ENCODE measurements at places on chromosomes 12 and 14.
A peak's percentile ranks its signal among the peaks of the same experiment; 100 is the strongest.

GRCh38 chr14:57835766-57836165 lies 30.1 kb downstream of the SLC35F4 start:
- H3K27ac ChIP-seq: no peak overlapping the region
- no peak for DNase-seq
- no peak overlapping the region for H3K4me3 ChIP-seq
- no peaks in the 10 kb centered on the region for H3K36me3 ChIP-seq
- no peaks in the 10 kb centered on the region for H3K27me3 ChIP-seq

- DNase-seq: no peak
- no peaks in the 10 kb centered on the region for H3K36me3 ChIP-seq
- H3K4me1 ChIP-seq: no peaks in the 10 kb centered on the region
These were observed 184.2 kb upstream of the LHX5 start for GRCh38 chr12:113655919-113656318.

DNA sequence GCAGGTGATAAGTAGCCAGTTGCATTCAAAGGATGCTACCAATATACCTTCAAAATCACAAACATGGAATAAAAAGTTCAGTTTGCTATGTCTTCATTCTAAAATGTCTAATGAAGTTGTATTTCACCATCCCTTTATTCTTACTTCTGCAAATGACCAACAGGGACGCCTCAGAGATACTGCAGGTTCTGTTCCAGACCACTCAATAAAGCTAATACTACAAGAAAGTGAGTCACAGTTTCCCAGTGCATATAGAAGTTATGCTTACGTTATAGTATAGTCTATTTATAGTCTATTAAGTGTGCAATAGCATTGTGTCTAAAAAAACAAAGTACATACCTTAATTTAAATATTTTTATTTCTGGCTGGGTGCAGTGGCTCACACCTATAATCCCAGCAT lies 29.3 kb upstream of the EIF5 start:
- no peaks in the 10 kb centered on the region for H3K27me3 ChIP-seq
- H3K4me1 ChIP-seq: no peaks in the 10 kb centered on the region
- H3K36me3 ChIP-seq: no peaks in the 10 kb centered on the region
- no peak for DNase-seq
- H3K4me3 ChIP-seq: no peak overlapping the region
- no peak overlapping the region for H3K27ac ChIP-seq

- no peaks in the 10 kb centered on the region for H3K36me3 ChIP-seq
- no peak for DNase-seq
- H3K27ac ChIP-seq: no peak overlapping the region
- H3K4me3 ChIP-seq: no peak overlapping the region
- no peaks in the 10 kb centered on the region for H3K27me3 ChIP-seq
These were observed 110.3 kb downstream of the NELL2 start for GRCh38 chr12:44765796-44766195.

- DNase-seq: no peak
- H3K4me3 ChIP-seq: no peak overlapping the region
- no peaks in the 10 kb centered on the region for H3K27me3 ChIP-seq
- no peak overlapping the region for H3K27ac ChIP-seq
- H3K4me1 ChIP-seq: peaks cover 8% of the 10 kb centered on the region
These were observed 188.0 kb upstream of the SLC16A7 start for GRCh38 chr12:59407799-59408198.

GRCh38 chr12:30858471-30858870 lies 68.1 kb upstream of the TSPAN11 start:
- no peak overlapping the region for H3K4me3 ChIP-seq
- no peak overlapping the region for H3K27ac ChIP-seq

- peaks cover 34% of the 10 kb centered on the region for H3K4me1 ChIP-seq
- peaks cover 22% of the 10 kb centered on the region for H3K36me3 ChIP-seq
- H3K27ac ChIP-seq: peak overlapping the region; percentile 73
These were observed 12.4 kb downstream of the COPZ1 start for GRCh38 chr12:54337280-54337842.

GRCh38 chr12:48954841-48955501 lies 2.3 kb downstream of the ARF3 start:
- peaks cover 30% of the 10 kb centered on the region for H3K4me1 ChIP-seq
- no peaks in the 10 kb centered on the region for H3K27me3 ChIP-seq
- no peak overlapping the region for H3K27ac ChIP-seq
- peaks cover 6% of the 10 kb centered on the region for H3K36me3 ChIP-seq

DNA sequence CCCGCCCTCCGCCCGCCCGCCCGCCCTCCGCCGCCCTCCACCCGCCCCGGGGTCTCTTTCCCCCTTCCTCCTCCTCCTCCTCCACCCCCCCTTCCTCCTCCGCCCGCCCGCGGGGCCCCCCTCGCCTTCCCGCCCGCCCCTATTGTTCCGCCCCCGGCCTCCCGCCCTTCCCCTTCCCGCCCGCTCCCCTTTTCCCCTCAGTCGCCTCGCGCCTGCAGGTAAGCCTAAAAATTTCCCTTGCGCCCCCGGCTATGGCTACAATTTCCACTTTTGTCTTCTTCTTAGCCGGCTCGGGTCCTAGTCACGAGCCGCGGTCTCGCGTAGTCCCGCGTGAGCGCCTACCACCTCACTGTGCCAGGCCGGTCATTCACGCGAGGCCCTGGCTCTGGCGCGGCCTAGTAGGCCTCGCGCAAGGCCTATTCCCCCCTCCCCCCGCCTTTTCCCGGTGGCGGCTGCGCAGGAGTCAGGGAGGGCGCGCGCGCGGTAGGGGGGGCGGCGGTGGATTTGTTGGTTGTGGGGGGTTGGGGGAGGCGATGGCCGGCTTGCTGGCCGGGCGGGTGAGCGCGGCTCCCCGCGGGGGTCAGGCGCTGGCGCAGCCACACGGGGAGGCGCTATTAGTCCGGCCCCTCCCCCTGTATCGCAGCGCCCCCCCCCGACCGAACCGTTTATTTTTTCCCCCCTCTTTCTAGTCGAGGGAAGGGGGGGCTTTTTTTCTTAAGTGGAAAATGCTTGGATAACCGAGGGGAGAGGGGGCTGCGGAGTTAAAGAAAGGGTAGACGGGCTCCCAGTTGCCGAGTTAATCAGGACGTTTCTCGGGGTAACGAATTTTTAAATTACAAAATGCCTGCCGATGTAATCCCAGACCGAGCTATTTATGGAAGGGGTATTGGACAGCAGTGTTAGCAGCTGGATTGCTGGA lies 516 bp downstream of the PCBP2 start:
- H3K36me3 ChIP-seq: peaks cover 23% of the 10 kb centered on the region
- H3K27me3 ChIP-seq: no peaks in the 10 kb centered on the region
- H3K4me3 ChIP-seq: peak overlapping the region; percentile 77
- peak; percentile 82 for DNase-seq
- no peaks in the 10 kb centered on the region for H3K4me1 ChIP-seq

GRCh38 chr12:121132601-121133481 lies at the start of gene P2RX7:
P2RX7 (plus strand) TSS chr12:121132876; CDS start chr12:121132971, 95 bp downstream.
- H3K27me3 ChIP-seq: no peaks in the 10 kb centered on the region
- H3K36me3 ChIP-seq: peaks cover 4% of the 10 kb centered on the region
- peaks cover 62% of the 10 kb centered on the region for H3K4me1 ChIP-seq

- no peaks in the 10 kb centered on the region for H3K27me3 ChIP-seq
- no peak overlapping the region for H3K4me3 ChIP-seq
- no peak overlapping the region for H3K27ac ChIP-seq
- H3K36me3 ChIP-seq: peaks cover 40% of the 10 kb centered on the region
- peaks cover 21% of the 10 kb centered on the region for H3K4me1 ChIP-seq
- no peak for DNase-seq
These were observed 24.5 kb downstream of the PRKAB1 start for GRCh38 chr12:119692410-119692809.

DNA sequence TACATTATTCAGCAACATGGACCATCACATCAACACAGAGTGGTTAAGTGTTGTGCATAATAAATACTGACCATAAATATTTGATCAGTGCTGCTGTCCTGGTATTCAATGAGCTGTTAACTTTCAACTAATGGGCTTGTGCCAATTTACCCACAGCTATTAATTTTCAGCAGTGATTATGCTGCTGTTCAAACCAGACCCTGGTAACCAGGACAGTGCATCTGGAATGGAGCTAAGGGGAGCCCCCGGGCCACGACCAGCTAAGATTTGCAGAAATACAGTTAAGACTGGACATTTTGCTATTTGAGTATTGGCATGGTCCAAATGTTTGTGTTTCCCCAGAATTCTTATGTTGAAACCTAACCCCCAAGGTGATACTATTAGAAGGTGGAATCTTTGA lies 180.4 kb upstream of the GZMB start:
- H3K27ac ChIP-seq: no peak overlapping the region
- H3K27me3 ChIP-seq: no peaks in the 10 kb centered on the region
- no peaks in the 10 kb centered on the region for H3K36me3 ChIP-seq
- no peak for DNase-seq
- no peaks in the 10 kb centered on the region for H3K4me1 ChIP-seq
- no peak overlapping the region for H3K4me3 ChIP-seq

DNA sequence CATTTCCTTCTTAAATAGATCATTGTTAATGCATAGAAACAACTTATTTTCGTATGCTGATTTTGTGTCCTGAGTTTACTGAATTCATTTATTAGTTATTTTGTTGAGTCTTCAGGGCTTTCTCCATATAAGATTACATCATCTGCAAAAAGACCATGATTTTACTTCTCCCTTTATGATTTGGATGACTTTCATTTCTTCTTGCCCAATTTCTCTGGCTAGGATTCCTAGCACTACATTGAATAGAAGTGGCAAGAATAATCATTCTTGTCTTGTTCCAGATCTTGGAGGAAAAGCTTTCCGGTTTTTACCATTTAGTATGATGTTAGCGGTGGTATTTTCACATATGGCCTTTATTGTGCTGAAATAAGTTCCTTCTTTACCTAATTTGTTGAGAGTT lies 303.0 kb upstream of the RTL1 start:
- no peak for DNase-seq
- no peaks in the 10 kb centered on the region for H3K4me1 ChIP-seq
- H3K27me3 ChIP-seq: no peaks in the 10 kb centered on the region
- H3K4me3 ChIP-seq: no peak overlapping the region
- no peaks in the 10 kb centered on the region for H3K36me3 ChIP-seq

- no peaks in the 10 kb centered on the region for H3K27me3 ChIP-seq
- no peaks in the 10 kb centered on the region for H3K36me3 ChIP-seq
- no peak overlapping the region for H3K4me3 ChIP-seq
- no peak overlapping the region for H3K27ac ChIP-seq
- DNase-seq: no peak
These were observed 54.2 kb upstream of the BCL2L14 start for GRCh38 chr12:12016284-12017100.

DNA sequence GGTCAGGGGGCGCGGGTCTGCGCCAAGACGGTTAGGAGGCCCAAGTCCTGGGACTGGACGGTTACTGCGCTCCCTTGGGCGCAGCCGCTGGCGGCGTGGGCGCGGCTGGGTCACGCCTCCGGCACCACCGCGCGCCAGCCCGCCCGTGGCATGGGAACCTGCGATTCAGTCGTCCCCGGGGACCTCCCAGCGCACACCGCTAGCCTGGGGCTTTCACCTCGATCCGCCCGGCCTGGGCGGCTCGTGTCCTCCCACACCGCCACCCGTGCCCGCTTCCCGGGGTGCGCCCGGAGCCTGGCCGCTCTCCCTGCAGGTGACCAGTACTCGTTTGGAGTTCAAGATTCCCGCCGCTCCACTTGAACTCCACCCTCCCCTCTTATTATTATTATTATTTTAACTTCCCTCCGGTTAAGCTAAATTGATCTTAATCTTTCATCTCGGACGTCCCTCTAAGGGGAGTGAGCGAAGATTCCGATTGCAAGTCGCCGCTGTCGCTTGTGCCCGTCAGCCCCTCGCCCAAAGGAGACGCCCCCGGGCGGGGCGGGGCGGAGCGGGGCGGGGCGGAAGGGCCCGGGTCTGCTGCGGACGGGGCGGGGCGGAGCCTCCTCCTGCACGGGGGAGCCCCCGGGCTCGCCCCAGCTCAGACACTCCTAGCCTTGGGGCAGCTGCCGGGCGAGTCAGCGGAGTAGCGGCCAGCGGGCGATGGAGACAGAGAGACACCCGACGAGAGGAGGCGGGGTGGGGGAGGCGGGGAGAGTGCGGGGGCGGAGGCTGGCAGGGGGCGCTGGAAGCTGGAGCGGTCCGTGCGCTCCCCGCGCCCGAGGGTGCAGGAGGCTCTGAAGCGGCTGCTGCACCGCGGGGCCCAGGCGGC lies at the start of gene KCNMB4:
KCNMB4 (plus strand) TSS at position 643 of the 871 bp plus-strand sequence. CDS start 445 bp downstream, outside the sequence.
- H3K36me3 ChIP-seq: no peaks in the 10 kb centered on the region
- H3K4me1 ChIP-seq: peaks cover 9% of the 10 kb centered on the region
- DNase-seq: peak; percentile 28
- no peaks in the 10 kb centered on the region for H3K27me3 ChIP-seq

DNA sequence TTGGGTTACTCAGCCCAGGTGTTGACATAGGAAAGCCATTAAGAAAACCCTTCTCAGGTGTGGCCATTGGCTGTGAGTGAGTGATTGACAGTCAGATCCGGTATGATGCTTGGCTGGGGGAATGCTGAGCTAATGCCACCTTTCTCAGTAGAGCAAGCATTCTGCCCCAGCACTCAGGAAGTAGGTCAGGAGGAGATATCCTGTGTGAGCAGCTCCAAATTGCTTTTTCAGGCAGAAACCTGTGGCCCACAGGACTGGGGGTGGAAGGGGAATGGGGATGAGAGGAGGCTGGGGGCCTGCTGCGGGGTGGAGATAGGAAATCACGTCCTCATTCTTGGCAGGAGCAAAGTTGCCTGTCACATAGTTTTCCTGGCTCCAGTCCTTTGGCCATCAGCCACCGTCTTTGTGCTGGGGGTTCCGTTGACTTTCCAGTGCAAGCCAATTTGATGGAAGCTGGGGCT lies 55.7 kb downstream of the NINJ2 start:
- DNase-seq: no peak
- no peaks in the 10 kb centered on the region for H3K27me3 ChIP-seq
- H3K4me1 ChIP-seq: peaks cover 6% of the 10 kb centered on the region
- H3K36me3 ChIP-seq: no peaks in the 10 kb centered on the region

DNA sequence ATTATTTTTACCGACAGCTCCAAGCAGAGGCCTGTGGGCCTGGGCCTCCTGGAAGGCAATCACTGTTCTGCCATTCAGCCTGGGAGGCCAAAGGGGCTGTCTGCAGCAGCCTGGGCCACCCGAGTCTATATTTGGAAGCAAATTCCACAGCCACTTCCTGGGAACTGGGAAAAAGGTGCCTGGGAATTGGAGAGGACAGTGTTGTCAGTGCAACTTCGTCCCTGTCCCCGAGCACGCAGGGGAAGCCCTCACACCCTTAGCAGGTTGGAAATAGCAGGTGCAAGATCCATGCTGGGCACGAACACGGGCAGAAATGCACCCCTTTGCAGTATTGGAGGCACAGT lies 9.6 kb upstream of the TBX5 start:
- H3K27me3 ChIP-seq: peaks cover 73% of the 10 kb centered on the region
- no peaks in the 10 kb centered on the region for H3K4me1 ChIP-seq
- H3K36me3 ChIP-seq: no peaks in the 10 kb centered on the region

DNA sequence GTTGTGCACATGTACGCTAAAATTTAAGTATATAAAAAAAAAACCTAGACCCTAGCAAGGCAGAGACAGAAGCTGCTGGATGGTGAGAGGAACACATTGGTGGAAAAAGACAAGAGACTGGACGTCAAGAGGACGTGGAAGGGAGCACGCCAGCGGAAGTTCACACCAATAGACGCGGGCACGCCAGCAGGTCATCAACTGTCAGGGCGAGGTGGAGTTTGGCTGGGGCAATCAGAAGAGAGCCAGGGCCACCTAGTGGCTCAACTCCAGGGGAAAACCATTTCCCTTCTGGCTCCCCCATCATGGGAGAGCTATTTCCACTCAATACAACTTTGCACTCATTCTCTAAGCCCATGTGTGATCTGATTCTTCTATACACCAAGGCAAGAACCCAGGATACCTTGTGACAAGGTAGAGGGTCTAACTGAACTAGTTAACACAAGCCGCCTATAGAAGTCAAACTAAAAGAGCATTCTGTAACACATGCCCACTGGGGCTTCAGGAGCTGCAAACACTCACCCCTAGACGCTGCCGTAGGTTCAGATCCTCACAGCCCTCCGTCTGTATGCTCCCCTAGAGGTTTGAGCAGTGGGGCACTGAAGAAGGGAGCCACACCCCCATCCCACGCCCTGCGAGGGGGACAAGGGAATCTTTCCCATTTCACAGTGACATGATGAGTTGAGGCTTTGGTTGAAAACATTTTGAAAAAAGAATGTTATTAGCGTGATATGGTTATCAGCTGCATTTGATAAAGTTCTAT lies 702.7 kb downstream of the TMTC2 start:
- H3K27me3 ChIP-seq: no peaks in the 10 kb centered on the region
- no peaks in the 10 kb centered on the region for H3K36me3 ChIP-seq
- H3K4me1 ChIP-seq: no peaks in the 10 kb centered on the region
- H3K4me3 ChIP-seq: no peak overlapping the region
- H3K27ac ChIP-seq: no peak overlapping the region

Data from tibial nerve (tissue), 4 donors.